ENCODE measurements at places on chromosomes 12 and 14.
A peak's percentile ranks its signal among the peaks of the same experiment; 100 is the strongest.

DNA sequence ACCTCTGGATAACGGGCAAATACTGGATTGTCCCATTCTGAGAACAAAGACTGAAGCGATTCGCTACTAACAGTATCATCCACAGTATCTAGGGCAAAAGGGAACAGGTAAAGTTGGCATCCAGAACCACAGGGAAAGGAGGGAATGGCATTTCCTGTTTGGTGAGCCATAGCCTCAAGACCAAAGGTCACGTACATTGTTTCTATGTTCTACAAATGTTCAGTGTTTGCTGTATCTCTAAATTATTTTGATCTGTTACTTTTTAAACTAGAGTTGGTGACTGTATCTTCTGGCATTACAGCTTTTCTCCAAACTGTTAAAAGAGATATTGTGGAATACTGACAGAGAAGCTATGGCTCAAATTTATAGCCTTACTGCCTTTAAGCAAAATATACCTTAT lies 9.7 kb downstream of the MLH3 start:
- DNase-seq: peak; percentile 59

DNA sequence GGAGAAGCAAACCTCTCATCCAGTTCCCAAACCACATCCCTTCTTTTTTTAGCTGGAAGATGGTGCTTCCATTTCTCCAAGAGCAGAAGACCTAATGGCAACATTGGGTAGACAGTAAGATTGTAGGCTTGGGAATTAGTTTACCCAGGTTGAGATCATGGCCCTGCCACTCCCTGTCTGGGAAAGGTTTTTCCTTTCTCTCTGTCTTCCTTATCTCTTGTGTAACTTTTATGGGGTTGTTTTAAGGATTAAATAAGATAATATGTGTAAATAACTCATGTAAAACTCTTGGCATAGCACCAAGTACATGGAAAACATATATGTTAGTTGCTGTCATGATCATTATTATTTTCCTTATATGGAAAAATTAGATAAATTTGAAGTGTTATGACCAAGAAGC lies 23.2 kb upstream of the PSMA6 start:
- peak; percentile 28 for DNase-seq

DNA sequence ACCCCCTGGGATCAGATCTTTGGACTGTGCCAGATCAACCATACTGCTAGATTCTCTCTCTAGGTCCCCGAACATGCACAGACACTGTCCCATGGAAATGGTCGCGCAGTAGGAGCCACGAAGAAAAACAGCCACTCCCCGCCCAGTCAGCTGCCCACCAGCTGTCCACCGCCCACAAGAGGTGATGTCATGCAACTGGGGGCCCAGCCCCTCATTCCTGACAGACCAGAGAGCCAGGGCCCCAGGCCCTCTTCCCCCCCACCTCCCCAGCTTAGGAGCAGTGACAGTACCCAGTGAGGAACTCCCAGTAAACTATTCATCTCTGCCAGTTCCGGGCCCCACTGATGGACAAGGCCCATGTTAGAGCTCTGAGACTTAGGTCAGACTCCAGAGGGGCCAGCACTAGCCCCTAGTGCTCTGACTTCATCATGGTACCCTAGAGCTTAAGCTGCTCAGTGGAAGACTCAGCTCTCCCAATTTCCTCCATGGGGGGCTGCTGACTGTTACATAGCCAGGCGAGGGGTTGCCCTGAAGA lies 3.7 kb upstream of the TAMALIN start:
- DNase-seq: no peak

- no peak for DNase-seq
Observed at GRCh38 chr12:130621696-130622298, 94.3 kb downstream of the RIMBP2 start.

GRCh38 chr12:76562130-76562529 lies 2.6 kb upstream of the OSBPL8 start:
- no peak for DNase-seq

- no peak for DNase-seq
Observed at GRCh38 chr14:64912261-64912660, 2.0 kb upstream of the CHURC1 start.

- no peak for DNase-seq
Observed at GRCh38 chr12:132537836-132538662, 48.1 kb downstream of the FBRSL1 start.

GRCh38 chr12:72084061-72084460 lies 145.4 kb downstream of the TPH2 start:
- no peak for DNase-seq

DNA sequence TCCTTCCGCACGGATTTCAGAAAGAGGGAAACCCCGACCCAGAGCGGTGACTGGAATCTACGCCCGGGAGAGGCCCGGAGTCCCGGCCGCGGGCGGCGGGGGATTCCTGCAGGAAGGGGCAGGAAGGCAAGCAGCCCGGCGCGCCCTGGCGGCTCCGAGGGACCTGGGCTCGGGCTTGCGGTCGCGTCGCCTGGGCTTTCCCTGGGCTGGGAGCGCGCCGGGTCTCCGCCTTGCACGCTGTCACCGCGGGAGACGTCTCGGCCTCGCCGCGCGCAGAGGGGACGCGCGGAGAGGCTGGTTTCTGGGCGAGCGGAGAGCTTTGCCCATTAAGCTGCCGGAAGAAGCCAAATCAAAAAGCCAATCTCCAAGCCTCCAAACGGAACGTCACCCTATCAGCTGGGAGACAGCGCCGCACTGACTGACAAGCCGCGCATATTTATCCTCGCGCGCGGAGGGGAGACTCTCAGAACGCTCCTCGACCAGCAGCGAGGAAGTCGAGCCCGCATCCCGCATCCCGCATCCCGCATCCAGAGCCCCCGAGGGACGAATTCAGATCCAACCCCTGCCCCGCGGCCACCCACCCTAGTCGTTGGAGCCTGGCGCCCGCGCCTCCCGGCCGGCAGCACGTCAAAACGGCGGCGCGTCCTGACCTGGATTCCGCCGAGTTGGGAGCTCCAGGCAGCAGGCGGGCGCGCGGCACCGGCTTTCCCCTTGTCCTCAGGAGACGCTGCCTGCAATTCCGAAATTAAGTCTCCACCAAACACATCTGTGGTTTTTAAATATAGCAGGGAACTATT lies at the start of gene SLC8A3:
Gene SLC8A3, minus strand, starts transcription at position 293 of the 797 bp plus-strand sequence. CDS start 20,529 bp downstream, outside the sequence.
- DNase-seq: peak; percentile 22

- DNase-seq: no peak
Observed at GRCh38 chr14:50530358-50530757, 2.0 kb downstream of the MAP4K5 start.

GRCh38 chr12:33253178-33253577 lies 186.4 kb downstream of the SYT10 start:
- no peak for DNase-seq

- no peak for DNase-seq
Observed at GRCh38 chr12:76242813-76243550, 105.2 kb downstream of the BBS10 start.

- DNase-seq: no peak
Observed at GRCh38 chr14:56300495-56300894, 182.3 kb downstream of the PELI2 start.

- DNase-seq: peak; percentile 92
Observed at GRCh38 chr12:100199347-100200149, 1.1 kb upstream of the ACTR6 start.

DNA sequence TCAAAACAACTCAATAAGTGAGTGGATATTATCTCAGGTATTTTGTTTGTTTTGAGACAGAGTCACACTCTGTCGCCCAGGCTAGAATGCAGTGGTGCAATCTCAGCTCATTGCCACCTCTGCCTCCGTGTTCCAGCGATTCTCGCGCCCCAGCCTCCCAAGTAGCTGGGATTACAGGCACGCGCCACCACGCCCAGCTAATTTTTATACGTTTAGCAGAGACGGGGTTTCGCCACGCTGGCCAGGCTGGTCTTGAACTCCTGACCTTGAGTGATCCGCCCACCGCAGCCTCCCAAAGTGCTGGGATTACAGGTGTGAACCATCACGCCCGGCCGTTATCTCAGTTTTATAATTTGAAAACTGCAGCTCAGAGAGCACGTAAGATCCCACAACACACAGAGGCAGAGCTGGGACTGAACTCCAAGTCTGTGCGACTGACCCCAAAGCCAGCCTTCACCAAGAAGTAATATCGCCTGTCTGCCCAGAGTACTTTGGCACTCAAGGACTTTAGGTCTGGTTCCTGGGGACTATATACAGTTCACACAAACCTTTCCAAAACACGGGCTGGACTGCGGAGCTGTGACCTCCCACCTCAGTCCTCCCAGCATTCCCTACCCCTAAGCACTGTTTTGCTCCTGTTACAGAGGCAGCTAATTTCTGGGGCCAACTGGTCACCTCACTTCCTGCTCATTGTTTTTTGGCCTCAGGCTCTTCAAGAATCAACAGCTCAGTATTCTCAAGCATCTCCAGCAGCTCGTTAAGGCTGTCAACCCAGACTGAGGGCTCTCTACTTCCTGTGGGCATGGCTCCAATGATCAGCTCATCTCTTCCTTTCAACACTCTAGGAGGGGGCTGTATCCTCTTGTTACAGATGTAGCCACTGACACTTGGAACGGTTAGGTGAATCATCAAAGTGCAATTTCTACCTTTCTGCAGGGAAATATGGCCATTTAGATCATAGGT lies 22.5 kb downstream of the TESC start:
- DNase-seq: no peak

DNA sequence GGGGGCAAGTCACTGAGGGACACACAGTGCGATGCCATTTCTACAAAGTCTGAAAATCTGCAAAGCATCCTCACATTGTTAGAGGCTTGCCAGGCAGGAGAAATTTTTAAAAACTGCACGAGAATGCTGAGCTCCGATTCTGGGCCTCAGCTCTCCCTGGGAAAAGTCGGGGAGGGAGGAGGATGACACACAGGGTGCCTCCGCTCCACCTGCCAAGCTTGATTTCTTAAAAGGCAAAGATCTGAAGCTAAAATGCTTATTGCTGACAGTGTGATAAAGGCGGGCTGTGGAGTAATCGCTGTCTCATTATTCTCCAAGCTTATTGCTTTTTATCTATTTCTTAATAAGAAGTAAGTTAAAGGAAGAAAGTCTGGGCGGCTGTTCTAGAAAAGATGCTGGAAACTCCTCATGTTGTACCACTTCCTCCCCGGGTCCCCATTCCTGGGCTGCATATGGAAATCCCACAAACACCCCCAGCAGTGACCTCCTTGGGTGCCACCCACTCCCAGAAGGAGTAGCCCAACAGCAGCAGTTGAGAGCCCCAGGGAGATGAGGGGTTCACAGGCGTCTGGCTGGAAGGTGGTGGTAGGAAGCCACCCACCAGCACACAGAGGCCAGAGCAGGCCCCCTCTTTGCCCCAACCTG lies 55.0 kb downstream of the CCDC85C start:
- DNase-seq: no peak

GRCh38 chr12:8493084-8493483 lies 20.2 kb upstream of the CLEC4D start:
- no peak for DNase-seq

- no peak for DNase-seq
Observed at GRCh38 chr12:80861641-80862378, 75.9 kb downstream of the LIN7A start.

DNA sequence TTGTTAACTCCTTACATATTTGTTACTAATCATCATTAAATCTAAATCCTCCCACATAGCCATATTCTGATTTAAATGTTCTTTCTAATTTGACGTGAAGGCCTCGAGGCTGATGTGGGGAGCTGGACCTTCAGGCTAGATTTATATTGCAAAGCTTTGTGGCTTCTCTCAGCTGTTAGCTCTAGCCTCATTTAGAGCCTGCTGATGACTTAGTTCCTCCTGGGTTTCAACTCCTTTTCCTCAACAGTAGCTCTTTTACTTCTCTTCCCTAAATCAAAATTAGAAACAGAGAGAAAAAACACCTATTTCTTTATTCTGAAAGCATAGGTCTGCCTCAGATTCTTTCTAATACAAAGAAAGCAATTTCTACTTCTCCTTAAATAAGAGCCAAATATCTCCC lies 477.5 kb upstream of the CCDC196 start:
- no peak for DNase-seq

- no peak for DNase-seq
Observed at GRCh38 chr12:76199808-76200207, 115.3 kb upstream of the NAP1L1 start.

GRCh38 chr12:9331218-9331626 lies 123.0 kb upstream of the PZP start:
- DNase-seq: peak; percentile 74

GRCh38 chr14:51616724-51617409 lies 34.8 kb upstream of the FRMD6 start:
- no peak for DNase-seq

DNA sequence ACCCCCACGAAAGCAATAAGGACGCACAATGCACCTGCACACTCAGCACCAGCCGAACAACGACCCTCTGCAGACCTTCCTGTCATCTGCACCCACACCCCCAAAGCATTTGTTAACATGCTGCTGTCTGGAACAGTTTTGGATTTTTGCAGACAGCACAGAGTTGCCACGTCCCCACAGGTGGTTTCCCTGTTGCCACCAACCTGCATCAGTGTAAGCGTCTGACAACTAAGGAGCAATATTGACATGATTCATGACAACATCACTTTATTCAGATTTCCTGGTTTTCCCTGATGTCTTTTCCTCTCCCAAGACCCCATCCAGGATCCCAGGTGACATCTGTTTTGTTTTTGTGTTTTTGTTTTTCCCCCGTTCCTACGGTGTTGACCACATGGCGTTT lies 150.7 kb upstream of the C14orf180 start:
- DNase-seq: no peak

GRCh38 chr12:5206401-5207175 lies 162.9 kb downstream of the KCNA5 start:
- no peak for DNase-seq

DNA sequence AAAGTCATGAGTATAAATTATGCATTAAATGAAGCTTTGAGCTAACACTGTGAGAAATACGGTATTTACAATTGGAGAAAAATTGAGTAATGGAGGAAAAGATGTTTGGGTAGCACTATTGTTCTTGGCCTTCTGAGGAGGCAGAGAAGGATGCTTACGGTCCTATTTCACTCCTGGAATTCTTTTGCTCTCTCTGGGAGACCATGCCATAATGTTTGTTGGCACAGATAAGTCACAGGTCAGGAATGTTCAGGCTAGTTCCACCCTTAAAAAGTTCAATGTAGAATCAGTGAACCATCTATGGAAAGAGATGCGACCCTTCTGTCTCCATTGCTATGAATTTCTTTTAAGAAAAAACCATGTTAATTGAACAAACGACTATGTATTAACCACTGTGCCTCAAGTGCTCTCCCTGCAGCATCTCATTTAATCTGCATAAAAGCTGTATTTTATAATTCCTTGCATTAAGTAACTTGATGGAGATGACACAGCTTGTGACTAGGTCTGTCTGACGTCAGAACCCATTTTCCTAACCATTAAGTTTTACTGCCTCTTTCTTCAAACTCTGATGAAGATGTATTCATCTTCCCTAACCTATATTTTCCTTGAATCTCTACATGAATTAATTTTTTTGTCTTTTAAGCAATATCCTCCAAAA lies 9.5 kb downstream of the BATF start:
- no peak for DNase-seq

DNA sequence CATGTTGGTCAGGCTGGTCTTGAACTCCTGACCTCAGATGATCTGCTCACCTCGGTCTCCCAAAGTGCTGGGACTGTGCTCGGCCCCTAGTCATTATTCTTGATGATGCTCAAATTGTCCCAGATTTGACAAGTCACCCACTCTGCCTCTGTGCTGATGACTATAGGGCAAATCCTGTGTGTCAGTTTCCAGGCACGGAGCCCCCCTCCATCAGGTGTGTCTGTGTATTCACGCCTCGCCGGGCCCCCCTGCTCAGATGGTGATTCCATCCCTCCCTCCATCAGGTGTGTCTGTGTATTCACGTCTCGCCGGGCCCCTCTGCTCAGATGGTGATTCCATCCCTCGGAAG lies 4.3 kb upstream of the GPR132 start:
- no peak for DNase-seq

- no peak for DNase-seq
Observed at GRCh38 chr12:23528316-23528715, 421.2 kb downstream of the SOX5 start.

- DNase-seq: no peak
Observed at GRCh38 chr12:100576331-100577036, 3.0 kb downstream of the GAS2L3 start.

Measured in colonic mucosa (tissue), 4 donors.